ENCODE measurements at places on chromosomes 6 and 20. TPM values are rescaled to one million over a fixed set of nuclear protein-coding genes. Genes with fewer than 3 reads are reported as not detected.

GRCh38 chr6:54291738-54292137 is 16.5 kb upstream of the TINAG start:
- DNase-seq = no peak

The WFDC10B gene
- not detected for total RNA-seq

GRCh38 chr6:47476781-47477496 is 650 bp upstream of the CD2AP start:
- DNase-seq = no peak

GRCh38 chr6:19342616-19343015 is 494.6 kb upstream of the ID4 start:
- no peak for DNase-seq

DNA sequence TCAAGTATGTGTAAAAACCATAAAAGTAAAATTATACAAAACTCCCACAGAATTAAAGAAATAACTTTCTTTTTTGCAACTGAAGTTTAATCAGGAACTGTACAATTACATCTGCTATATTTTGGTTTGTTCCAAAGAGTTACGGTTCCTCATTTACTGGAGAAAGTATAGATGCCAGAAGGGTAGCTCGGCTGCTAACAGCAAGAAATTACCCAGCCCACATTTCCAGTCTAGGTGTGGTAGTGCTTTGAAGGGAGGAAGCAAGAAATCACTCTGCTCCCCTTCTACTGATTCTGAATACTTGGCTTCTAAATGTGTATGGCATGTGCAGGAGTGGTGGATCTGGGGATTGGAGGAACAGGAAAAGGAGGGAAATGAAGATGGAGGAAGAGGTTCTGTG is 441.3 kb downstream of the CDC5L start:
- no peak for DNase-seq

GRCh38 chr20:17601957-17602356 is 32.1 kb downstream of the DSTN start:
- no peak for DNase-seq
